ENCODE measurements at places on chromosomes 6 and 20.

- DNase-seq: no peak
Measured at GRCh38 chr6:48845219-48845618, 617.8 kb downstream of the MMUT start.

DNA sequence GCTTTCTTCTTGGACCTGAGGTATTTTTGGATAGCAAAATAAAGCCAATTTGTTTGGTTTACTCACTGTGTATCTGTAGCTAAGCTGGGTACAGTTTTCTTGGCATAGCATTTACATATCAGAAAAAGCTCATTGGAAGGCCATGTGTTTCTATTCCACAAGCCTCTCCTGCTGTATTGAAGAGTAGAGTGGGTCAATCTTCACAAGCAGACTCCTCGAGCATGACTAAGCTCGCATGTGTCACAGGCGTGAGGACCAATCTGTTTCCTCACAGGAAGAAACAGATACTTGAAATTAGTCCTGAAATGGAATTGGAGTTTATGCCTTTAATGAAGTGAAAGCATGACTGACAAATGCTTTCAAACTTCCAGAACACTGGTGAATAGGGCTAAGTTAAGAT is 1279.0 kb upstream of the MAP3K7 start:
- DNase-seq: no peak

DNA sequence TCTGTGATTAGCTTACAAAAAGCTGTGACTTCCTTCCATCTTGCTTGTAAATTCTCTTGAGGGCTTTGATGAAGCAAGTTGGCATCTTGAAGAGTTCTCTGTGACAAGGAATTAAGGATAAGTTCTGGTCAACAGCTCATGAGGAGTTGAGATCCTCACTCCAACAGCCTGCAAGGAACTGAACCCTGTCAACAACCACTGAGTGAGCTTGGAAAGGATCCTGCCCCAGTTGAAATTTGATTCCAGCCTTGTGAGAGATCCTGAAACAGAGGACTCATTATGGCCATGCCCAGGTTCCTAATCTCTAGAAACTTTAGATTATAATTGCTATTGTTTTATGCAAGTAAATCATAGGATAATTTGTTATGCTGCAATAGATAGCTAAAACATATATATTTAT is 133.7 kb downstream of the PTCHD4 start:
- DNase-seq: no peak

DNA sequence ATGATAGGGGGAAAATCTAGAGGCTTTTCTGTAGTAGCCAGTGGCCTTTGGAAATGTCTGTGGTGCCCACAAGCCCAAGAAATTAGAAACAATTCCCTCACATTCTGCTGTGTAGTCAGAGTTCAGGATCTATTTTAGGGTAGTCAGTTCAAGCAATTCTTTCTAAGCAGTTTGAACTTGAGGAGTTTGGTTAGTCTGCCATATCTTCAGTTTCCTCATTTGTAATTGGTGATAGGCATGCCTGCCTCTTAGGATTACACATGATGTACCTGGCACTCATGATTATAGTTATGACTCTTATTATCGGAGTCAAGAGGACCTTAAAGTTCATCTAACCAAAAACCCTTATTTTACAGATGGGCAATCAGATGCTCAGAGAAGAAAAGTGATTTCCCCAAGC is 21.2 kb upstream of the MEP1A start:
- DNase-seq: no peak

- DNase-seq: no peak
Measured at GRCh38 chr6:14520536-14520935, 403.0 kb downstream of the CD83 start.

GRCh38 chr20:48823960-48824498 is 3.8 kb downstream of the PREX1 start:
- DNase-seq: no peak

DNA sequence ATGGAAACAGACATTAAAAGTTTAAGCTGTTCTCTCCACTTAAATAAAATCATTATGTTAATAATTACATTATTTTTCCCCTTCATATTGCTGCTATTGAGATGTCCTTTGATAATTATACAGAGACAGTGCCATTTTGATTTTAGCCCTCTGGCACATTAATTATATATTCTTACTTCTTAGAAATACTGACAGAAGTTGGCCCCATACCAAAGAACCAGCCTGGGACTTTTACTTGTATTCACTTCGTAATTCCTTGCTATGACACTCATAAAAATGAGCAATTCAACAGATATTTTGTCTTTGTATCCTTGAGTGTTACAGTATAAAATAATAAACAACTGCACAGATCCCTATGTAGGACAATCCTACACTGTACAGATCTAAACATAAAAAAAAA is 743.7 kb downstream of the TBC1D32 start:
- DNase-seq: no peak

GRCh38 chr6:160102956-160103824 is 18.4 kb upstream of the SLC22A1 start:
- DNase-seq: no peak

- no peak for DNase-seq
Measured at GRCh38 chr6:1390133-1390945, 963 bp downstream of the FOXF2 start.

GRCh38 chr6:156992020-156992804 is 215.0 kb downstream of the ARID1B start:
- DNase-seq: no peak

GRCh38 chr6:25311331-25311840 is 32.2 kb downstream of the CARMIL1 start:
- DNase-seq: no peak

DNA sequence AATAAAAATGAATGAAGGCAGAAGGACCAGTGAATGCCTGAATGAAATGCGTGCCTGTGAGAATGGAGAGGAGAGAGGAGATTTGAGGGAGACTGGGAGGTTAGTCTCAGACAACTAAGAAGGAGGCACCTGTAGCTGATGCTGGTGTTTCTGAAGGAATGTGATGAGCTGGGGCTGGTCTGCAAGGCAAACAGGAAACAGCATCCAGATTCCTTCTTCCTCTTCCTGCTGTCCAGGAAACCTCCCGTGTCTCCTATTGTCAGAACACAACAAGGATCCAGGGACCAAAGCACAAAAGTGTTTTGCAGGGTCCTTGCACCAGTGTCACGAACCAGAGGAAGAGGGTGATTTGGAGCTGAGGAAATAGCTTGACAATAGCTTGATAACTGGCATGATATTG is 50.4 kb upstream of the TAB2 start:
- DNase-seq: no peak

DNA sequence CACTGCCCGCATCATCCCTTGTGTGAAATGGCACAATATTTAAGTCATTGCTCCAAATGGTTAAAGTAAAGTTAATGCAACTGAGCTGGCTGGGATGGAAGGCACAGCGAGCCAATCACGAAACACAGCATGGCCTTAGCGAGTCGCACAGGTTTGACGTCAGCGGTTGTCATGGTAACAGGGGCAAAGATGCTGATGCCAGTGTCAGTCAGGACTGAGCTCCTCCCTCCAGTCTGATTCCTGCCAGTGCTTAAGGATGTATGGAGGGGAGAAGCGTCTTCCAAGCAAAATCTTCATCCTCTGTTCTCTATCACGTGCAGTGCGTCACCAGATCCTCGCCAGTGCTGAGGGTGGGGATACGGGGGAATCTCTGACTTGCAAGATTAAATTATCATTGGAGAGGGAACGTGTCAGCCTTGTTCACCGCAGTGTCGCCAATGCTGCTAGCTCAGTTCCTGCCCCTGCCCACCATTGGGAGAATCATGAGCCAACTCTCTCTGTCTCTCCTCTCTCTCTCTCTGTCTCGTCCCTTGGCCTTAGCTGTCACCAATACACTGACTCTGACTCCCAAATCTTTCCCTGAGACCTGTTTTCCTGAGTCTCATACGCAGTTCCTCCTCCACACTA is 24.5 kb downstream of the TSPYL4 start:
- no peak for DNase-seq

DNA sequence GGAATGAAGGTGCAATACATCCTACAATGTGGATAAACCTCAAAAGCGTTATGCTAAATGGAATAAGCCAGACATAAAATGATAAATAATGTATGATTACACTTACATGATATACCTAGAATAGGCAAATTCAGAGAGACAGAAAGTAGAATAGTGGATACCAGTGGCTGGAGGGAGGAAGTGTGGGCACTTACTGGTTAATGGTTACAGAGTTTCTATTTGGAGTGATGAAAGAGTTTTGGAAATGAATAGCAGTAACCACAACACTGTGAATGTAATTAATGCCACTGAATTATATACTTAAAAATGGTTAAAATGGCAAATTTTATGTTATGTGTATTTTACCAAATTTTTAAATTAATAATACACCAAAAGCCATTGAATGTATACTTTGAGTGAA is 71.4 kb upstream of the CST7 start:
- DNase-seq: no peak

DNA sequence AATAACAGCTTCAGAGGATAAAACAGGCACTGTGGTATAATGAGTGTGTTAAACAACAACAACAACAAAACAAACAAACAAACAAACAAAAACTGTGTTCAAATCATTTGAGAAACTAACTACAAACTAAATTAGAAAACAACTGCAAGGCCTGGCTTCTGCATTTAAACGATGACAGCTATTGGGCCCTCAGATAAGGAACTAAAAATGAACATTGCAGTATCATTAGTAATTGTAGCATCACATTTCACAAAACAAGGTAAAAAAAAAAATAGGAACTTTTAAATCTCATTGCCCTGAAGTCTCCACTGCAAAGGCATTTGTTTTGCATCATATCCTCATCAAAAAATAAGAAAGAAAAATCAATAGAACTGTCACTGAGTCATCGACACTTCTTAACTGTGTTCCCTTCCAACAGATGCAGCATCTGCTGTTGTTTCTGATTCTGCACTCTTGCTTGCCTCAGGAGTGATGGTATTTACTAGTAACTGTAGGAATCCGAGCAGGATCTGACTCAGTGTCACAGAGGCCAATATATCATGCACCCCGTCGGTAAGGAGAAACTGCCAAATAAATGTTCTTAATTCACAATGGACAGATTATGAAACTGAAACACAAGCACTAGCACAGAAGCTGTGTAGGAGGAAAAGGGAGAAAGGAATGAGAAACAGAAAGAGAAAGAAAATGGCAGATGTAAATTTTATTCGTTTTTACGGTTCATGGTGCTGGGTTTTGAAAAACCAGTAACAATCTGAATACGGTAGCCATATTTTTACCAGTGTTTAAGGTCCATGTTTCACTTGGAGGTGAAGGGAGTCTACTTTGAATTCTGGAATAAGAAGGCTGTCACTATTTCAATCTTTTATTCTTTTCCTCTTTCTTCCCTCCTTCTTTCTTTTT is 365.7 kb upstream of the EPHA7 start:
- DNase-seq: no peak

GRCh38 chr6:3283641-3284435 is 25.1 kb downstream of the PSMG4 start:
- no peak for DNase-seq

DNA sequence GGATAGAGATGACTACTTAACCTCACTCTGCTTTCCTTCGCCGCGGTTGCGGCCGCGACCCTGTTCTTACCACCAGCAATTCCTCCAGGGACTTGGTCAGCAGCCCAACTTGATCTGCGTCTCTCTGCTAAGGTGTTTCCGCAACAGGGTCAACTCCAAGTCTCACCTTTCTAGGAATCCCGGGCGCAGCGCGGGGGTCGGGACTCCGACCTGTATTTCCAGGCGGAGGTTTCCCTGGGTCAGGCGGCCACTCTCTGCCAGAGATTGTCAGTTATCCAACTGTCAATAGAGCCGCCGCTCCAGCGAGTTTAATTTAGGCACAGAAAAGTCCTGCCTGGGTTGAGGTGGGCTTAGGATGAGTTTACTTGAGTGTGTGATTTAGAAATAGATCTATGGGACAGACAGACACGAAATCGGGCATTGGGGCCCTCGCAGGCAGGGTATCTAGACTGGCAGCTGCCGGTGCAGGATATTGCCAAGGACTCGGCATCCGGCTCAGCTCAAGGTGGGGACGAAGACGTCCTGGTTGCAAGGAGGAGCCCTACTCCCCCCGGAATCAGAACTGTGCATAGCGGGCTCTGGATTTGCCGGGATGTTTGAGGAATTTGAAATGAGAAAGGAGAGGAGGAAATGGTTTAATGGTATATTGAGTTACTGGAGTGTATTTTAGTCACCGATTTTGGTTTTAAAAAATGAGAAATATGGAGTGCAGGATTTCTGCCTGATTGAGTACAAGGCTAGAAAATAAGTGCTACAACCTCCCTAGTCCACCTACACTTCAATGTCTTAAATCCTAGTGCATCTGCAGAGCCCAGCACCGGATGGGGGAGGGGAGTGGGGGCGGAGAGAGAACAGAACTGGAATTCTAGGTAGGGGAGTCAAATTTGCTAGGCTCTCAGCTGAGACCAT is 23.7 kb downstream of the POM121L2 start:
- no peak for DNase-seq

Measured in stimulated activated CD8-positive, alpha-beta memory T cell treated with anti-CD3 and anti-CD28 coated beads, Interleukin-15, amount 100 ng/mL, for 4 hours (primary cell).